NCI-H460 (cell line): ENCODE measurements at places on chromosomes 1 and 21.
A peak's percentile ranks its signal among the peaks of the same experiment; 100 is the strongest.

DNA sequence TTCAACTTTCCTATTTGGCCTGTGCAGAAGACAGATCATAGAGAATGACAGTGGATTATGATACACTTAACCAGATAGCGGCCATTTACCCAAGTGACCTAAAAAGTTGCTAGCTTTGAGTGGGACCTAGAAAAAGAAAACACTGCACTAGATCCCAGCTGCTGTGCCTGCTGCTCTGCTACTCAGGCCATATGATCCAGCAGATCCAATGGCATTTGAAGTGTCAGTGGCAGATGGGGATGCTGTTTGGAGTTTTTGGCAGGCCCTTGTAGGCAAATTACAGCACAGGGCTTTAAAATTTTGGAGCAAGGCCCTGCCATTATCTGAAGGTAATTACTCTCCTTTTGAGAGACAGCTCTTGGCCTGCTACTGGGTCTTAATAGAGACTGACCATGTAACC lies 74.0 kb upstream of the KCNE2 start:
- DNase-seq = no peak

GRCh38 chr1:153735090-153735420 lies 7.2 kb downstream of the INTS3 start:
- no peak for DNase-seq

DNA sequence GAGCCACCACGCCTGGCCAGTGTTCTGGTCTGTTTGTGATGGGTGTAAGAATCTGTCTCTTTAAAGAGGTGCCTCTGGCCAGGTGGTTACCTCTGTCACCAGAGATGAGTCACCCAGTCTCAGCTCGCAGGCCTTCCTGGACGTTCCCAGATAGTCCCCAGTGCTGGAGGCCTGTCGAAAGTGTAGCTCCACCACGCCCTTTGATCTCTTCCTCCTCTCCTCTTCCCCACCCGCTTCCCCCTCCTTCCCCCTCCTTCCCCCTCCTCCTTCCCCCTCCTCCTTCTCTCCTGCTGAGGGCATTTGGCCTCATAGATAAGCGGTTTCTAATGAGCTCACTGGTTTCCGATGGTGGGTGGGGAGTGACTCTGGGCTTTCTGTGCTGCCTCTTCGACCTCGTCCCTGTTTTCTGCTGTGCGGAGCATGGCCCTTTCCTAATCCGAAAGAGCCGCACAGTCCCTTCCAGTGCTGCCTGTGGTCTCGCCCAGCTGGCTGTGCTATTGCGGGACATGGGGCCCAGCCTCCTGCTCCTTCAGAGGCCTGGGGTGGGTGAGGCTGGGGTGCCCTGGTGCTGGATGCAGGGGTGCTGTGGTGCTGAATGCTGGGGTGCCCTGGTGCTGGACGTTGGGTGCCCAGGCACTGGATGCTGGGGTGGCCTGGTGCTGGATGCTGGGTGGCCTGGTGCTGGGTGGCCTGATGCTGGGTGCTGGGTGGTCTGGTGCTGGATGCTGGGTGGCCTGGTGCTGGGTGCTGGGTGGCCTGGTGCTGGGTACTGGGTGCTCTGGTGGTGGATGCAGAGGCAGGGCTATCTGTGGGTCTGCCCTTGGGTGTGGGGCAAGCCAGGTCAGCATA lies 19.2 kb downstream of the AGPAT3 start:
- DNase-seq = no peak

GRCh38 chr1:245481261-245481660 lies 326.5 kb downstream of the KIF26B start:
- DNase-seq = no peak

DNA sequence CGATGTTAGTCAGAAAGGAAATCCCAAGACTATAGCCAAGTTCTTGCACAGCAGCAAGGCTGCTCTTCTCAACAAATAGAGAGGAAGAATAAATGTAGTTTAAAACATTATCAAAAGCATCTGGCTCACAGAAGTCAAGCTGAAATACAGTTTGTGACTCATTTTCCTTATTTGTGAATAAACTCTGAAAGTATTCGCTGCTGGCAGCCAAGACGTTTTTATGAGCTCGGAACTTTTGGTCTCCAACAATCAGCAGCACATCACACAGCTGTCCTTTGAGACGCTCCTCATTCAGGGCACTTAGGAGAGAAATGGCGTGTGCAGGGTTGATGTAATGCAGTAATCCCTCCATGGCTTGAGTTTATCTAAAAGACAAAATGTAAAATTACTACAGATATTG lies 16.4 kb downstream of the ZBTB21 start:
- no peak for DNase-seq

DNA sequence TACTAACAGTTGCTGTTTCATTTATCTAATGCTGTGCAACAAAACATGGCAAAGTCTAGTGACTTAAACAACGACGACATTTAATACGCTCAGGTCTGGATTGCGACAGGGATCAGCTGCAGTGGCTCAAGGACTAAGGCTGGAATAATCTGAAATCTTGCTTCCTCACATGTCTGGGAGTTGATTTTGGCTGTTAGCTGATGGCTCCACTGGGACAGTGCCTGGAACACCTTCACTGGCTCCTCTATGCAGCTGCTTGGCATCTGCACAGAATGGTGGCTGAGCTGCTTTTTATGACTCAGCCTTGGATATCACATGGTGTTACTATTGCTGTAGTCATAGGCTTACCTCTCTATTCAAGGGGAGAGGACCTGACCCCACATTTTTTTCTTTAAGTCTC lies 24.0 kb upstream of the BTG3 start:
- DNase-seq = no peak

- DNase-seq = no peak
These were observed 107.6 kb upstream of the GORAB start for GRCh38 chr1:170424346-170424745.

DNA sequence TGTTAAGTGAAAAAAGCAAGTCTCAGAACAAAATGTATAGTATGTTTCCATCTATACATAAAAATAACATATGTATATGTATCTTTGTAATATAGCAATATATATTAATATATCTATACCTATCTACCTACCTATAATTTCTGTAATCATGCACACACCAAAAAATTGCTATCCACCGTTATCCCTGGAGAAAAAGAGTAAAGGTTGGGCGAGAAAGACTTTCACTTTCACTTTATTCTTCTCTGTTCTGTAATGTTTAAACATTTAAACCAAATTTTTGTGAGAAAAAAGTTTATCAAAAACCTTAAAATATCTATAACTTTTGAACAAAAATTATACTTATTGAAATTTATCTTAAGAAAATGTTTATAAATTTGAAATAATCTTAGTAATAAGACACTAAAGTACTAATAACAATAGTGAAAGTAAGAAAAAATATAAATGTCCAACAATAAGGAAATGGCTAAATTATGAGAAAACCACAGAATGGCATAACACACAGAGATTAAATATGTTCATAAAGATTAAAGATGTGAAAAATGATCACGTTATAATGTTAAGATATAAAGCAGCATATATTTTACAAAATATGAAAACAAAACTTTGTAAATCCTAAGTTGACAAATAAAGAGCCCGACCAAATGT lies 74.0 kb upstream of the LRRC53 start:
- DNase-seq = no peak

- DNase-seq = no peak
These were observed 57.8 kb upstream of the FASLG start for GRCh38 chr1:172601046-172601630.

GRCh38 chr1:17167041-17167785 lies 37.7 kb upstream of the PADI1 start:
- DNase-seq = no peak

GRCh38 chr1:85573322-85573721 lies 7.2 kb upstream of the CCN1 start:
- DNase-seq = no peak

GRCh38 chr1:235423214-235423652 lies 56.0 kb downstream of the TBCE start:
- DNase-seq = no peak

- DNase-seq = no peak
These were observed 3.9 kb upstream of the LRRC52 start for GRCh38 chr1:165539908-165540307.

- DNase-seq = no peak
These were observed 43.1 kb upstream of the SGIP1 start for GRCh38 chr1:66490816-66491215.

- no peak for DNase-seq
These were observed 257.3 kb downstream of the PTBP2 start for GRCh38 chr1:96978901-96979300.

DNA sequence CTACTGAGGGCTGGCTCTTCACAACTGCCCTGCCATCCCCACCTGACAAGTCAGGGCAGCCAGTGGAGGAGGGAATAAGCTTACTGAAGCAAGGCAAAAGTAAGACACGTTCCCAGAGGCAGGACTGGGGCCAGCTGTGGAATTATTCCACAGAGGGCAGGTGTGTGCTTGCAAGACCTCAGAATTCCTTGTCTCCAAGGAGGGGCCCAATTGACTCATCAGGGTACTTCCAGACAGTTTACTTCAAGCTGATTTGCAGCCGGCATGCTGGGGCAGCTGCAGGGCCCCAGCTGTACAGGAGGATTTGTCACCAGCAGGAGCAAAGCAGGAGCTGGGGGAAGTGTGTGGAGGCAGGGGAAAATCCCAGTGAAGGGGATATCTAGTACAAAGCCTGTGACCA lies 167.5 kb upstream of the CAMK1G start:
- DNase-seq = no peak

GRCh38 chr1:22932803-22933470 lies 39.7 kb downstream of the LACTBL1 start:
- no peak for DNase-seq

- peak; percentile 28 for DNase-seq
These were observed 24.0 kb upstream of the PADI6 start for GRCh38 chr1:17347769-17348592.

- no peak for DNase-seq
These were observed 415.0 kb upstream of the ESRRG start for GRCh38 chr1:217138173-217138765.

DNA sequence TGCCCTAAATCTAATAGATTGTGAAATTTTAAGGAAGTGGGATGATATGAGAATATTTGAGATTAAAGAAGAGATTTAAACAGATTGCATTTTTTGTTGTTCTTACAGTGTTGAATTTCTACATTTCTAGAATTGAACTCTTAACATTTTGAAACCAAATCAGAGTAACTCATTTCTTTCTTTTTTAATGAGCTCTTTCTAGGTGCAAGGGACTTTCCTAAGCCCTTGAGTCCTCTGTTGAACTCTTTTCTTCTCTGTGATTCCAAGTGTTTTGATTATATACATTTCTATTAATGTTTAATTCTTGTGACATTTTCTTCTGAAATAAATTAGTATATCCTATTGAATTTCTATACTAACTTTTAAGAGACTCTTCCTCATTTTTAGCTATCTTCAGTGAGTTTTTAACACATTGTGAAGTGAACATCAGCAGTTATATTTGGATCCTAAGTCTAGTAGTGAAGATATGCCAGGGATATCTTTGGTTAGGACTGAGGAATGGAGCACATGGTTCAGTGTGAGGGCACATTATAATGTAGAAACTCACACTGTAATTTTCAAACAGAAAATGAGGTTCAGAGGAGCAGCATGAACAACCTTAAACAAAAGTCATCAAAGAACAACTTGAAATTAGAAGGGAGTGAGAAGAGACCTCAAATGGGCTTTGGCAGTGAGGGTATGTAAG lies 53.1 kb downstream of the ATG4C start:
- DNase-seq = no peak

DNA sequence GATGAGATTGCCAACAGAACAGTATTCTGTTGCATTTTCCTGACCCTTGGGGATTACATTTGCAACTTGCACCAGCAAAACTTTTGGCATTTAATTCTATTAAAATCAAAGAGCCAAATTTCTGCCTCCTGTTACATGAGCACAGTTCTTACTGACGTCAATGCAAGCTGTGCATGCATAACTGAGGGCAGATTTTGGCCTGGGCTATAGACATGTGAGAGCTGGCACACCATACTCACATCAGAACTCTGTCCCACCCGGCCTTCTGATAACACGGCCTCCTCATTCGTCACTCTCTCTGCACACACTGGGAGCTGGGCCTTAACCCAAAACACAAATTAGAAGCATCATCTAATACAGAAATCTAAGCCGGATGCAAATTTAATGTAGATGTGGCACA lies 31.5 kb downstream of the PAPPA2 start:
- no peak for DNase-seq

DNA sequence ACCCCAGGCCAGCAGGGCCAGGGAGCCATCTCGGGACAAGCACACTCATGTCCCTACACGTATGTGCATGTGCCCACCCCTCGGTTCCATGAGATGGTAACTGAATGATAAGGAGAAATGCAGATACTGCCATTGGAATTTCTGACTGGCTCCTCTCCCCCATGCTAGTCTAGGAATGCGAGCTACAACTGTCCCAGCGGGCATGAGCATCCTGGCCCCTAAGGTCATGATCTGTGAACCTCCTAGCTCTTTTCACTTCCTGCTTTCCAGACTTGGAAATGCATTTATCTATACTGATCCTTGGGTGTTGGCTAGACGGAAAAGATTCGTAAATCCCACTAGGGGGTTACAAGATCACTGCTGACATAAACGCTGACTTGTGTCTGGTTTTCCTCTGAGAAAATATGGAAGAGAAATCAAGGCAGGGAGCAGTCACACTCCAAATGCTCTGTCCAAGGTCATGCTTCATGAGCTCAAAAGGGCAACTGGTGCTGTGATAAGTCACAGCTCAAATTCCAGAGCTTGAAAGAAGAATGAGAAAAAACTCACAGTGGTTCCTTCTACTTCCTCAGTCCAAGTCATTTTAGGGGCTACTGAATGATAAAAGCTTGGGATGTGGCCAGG lies 49.8 kb downstream of the SLC45A1 start:
- DNase-seq = no peak

DNA sequence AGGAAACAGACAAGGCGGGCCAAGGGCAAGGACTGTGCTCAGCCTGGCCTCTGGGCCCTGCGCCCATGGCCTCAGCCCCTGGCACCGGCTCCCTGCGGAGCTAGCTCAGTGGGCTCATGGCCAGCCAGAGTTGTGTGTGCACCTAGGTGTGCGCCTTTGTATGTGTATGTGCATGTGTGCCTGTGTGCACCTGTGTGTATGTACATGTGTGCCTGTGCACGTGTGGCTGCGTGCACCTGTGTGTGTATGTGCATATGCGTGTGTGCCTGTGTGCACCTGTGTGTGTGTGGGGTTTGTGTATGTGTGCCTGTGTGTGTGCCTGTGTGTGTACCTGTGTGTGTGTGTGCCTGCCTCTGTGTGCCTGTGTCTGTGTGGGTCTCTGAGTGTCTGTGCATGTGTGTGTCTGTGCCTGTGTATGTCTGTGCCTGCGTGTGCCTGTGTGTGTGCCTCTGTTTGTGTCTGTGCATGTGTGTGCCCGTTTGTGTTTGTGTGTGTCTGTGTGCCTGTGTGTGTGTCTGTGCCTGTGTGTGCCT lies 7.4 kb downstream of the GPR137B start:
- no peak for DNase-seq
